Activated CD8-positive, alpha-beta memory T cell treated with anti-CD3 and anti-CD28 coated beads, Interleukin-2, amount 10 ng/mL, durations not matched to agents 7 days and 5 days (primary cell): ENCODE measurements at places on chromosomes 6 and 20. TPM values are rescaled to one million over a fixed set of nuclear protein-coding genes. Genes with fewer than 3 reads are reported as not detected.

Gene TRAPPC3L
- total RNA-seq, result not detected

Gene SCRT2
- not detected for total RNA-seq

Gene BCLAF1
- 179 TPM for total RNA-seq

Gene HM13
- total RNA-seq, result 151 TPM

Gene RIN2
- total RNA-seq, result not detected

Gene NOP56
- total RNA-seq, result 469 TPM

Gene BTN1A1
- not detected for total RNA-seq

Gene SYTL3
- total RNA-seq, result 112 TPM

Gene RSPO3
- not detected for total RNA-seq

Gene FAM83B
- not detected for total RNA-seq

Gene ETV7
- total RNA-seq, result 19.7 TPM

Gene SPEF1
- total RNA-seq, result not detected

Gene PTPRT
- total RNA-seq, result not detected

Gene LY6G6D
- not detected for total RNA-seq

Gene HLA-DOA
- 11.8 TPM for total RNA-seq

Gene HSPA1B
- total RNA-seq, result 64.6 TPM

Gene HLA-DRB5
- 5.3 TPM for total RNA-seq

Gene OR2J3
- not detected for total RNA-seq

Gene RNF144B
- total RNA-seq, result 0.23 TPM
